ENCODE measurements at places on chromosomes 16 and 17.

- no peak for DNase-seq
Measured at GRCh38 chr16:71722801-71723536, 1.5 kb downstream of the PHLPP2 start.

DNA sequence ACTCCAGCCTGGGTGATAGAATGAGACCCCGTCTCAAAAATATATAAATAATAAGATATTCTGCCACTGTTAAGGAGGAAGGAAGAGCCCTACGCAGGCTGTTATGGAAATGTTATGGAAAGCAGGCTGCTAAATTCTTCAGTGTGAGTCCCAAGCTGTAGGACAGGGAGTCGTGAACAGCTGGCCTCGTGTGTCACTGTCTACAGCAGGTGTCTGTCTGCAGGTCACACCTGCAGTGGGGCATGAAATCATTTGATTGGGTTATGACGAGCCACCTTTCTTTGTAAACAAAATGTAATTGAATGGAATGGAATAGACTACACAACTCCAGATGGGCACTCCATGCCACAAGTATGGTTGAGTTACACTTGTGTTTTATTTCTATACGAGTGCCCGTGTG lies 15.6 kb upstream of the LITAF start:
- DNase-seq, result no peak

DNA sequence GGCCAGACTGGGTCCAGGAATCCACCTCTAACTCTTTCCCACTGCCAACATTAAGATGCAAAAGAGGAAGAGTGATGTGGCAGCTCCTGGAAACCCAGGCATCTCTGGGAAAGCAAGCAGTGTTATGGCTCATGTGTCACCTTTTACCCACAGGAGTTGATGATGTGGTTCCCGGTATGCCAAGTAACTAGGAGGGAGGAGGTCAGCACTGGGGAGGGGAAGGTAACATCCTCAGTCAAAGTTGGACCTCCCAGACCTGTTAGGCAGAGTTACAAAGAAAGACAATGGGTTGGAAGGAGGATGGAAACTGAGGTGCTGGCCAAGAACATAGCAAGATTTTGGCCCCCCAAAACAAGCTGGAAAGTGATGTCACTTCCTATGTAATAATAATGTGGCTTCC lies 11.4 kb downstream of the KRABD2 start:
- no peak for DNase-seq

DNA sequence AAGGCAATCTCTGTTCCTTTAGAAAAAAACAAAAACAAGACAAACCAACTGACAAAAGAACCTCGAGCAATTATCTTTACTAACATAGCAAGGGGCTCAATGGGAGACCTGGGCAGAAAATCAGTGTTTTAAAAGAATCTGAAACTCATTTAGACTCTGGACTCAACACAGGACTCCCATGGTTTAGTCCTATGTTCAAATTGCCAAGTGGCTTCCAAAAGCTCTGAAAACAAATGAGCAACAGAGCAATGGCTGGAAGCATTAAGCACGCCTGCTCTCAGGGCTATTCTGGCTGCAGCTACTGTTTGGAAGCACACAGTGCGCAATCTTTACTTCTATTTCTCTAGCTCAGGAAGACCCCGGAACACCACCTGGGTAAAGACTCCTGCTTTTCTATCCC lies 162.0 kb downstream of the AATF start:
- no peak for DNase-seq

GRCh38 chr17:76141212-76142038 lies at the start of gene FOXJ1:
Gene FOXJ1 (minus strand): TSS chr17:76141245. CDS start chr17:76140395, 850 bp downstream.
- DNase-seq, result peak; percentile 22

GRCh38 chr16:82834151-82834815 lies 207.5 kb downstream of the CDH13 start:
- DNase-seq, result no peak

GRCh38 chr17:63542942-63543821 lies 7.1 kb upstream of the DCAF7 start:
- DNase-seq, result no peak

DNA sequence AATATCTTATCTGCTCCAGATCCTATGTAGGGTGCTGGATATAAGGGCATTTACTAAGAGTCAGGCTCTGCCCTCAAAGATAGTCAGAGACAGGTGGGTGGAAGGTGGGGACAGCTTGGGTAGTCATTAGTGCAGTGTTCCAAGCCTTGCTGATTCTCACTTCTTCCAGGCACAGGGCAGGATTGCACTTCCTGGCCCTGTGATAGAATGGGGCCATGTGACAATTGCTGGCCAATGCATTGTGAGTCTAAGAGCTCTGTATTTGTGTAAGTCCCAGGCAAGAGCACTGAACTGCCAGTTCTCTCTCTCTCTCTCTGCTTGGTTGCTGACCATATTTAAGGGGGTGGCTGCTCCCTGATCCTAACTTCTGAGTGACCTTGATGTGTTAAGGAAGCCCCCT lies 112.1 kb downstream of the C16orf78 start:
- DNase-seq, result no peak

DNA sequence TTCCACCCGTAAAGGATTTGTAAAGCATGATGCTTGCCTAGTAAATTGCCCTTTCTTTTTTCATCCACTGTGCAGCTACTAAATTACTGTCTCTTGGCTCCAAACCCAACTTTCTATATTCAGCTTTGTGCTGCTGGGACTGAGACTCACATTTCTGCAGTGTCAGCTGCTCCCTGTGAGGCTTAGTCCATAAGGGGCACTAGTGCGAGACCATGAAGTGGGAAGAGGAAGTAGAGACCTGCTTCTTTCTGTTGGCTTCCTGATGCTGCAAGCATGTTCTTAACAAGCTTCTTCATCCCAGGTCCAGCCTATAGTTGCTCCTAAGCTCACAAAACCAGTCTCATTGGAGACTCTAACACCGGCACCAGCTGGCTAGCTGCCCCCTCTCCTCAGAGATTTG lies 74.9 kb upstream of the HS3ST2 start:
- DNase-seq, result no peak

DNA sequence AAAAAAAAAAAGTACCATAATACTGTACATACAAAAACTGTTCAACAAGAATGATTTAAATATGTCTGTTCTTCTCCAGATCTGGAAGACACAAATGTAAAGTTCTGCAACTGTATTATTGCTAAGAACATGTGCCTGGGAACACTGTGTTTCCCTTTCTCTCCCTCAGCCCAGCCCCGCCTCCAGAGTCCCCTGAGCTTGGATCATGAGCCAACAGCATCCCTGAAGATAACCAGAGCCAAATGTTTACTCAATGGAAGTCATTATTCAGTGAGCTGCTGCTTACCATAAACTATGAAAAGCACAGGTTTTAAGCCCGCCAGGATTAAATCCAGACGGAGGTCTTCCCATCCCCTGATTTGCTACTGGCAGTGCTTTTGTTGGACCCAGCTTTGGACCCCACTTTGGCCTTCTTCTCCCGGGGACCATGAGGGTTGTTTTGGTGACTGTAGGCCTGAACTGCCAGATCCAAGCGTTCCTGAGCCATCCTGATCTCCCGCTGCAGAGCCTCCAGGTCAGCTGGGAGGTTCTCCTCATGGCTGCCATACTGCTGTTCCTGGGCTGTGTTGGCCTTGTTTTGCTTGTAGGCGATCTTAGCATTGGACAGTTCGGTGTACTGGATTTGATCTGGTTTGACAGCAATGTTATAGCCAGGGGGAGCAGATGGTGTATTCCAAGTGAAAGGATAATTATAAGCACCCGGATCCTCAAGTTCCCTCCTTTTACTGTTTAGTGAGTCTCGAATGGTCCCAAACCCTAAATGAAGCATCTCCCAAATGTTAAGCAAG lies 25.6 kb downstream of the GJC1 start:
- no peak for DNase-seq

GRCh38 chr17:82241926-82242697 lies 13.3 kb downstream of the SLC16A3 start:
- no peak for DNase-seq

GRCh38 chr17:51585514-51586104 lies 325.3 kb downstream of the UTP18 start:
- DNase-seq, result no peak

DNA sequence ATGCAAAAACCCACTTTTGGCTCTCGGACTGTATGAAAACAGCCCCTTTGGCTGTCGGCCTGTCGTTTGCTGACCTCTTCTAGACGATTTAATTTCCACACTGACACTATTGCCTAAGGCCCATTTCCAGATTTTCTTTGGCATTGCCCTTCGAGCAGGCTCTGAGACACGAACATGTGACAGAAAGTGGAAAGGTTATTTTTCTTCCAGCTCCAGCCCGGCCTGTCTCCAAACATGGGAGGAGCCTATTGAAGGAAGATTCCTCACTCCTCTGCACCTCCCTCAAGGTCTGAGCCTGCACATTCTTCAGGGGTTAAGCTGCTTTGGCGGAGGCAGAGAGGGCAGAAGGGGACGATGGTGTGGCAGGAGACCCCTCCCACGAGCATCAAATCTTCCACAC lies 85.9 kb upstream of the FOXF1 start:
- no peak for DNase-seq

- DNase-seq, result no peak
Measured at GRCh38 chr17:59520251-59520650, 45.2 kb upstream of the DHX40 start.

DNA sequence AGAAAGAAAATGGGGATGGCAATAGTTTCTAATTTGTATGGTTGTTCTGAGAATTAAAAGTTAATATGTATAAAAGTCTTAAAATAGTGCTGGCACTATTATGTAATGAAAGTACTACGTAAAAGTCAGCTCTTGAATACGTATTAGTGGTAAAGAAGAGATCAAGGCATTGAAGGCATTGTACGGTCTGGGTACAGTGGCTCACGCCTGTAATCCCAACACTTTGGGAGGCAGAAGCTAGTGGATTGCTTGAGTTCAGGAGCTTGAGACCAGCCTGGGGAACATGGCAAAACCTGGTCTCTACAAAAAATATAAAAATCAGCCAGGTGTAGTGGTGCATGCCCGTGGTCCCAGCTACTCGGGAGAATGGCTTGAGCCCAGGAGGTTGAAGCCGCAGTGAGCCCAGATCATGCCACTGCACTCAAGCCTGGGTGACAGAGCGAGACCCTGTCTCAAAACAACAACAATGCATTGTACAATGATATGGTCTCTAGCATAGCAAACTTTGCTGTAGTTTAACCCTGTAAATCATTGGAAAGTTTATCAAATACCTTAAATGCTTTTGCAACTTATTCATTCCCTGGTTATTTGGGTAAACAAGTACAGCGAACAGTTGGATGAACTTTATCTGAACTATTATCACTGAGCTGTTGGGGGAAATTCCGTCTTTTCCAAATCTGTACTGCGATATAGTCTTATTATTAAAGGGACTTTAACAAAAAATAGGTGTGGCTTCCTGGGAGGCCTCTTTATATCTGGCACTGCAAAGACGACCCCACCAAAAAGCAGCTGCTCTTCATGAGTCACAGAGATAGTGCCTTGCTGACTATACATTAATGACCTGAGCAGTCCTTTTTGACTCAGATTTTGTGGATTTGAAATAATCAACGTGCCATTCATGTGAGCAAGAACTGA lies 73.6 kb downstream of the GPRC5B start:
- peak; percentile 78 for DNase-seq

DNA sequence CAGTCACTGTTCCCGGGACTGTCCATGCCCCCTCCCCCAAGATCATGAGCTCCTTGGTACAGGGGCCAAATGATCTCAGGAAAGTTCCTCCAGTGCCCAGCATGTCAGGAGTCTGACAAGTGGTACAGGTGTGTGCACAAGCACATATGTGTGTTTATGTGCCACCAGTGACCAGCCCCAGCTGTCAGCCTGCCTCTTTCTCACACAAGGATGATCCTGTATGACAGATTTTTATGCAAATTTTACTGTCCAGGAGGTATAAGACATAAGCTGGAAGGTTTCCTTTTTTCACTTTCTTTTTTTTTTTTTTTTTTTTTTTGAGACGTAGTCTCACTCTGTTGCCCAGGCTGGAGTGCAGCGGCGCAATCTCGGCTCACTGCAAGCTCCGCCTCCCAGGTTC lies 31.4 kb upstream of the GFOD2 start:
- DNase-seq, result no peak

DNA sequence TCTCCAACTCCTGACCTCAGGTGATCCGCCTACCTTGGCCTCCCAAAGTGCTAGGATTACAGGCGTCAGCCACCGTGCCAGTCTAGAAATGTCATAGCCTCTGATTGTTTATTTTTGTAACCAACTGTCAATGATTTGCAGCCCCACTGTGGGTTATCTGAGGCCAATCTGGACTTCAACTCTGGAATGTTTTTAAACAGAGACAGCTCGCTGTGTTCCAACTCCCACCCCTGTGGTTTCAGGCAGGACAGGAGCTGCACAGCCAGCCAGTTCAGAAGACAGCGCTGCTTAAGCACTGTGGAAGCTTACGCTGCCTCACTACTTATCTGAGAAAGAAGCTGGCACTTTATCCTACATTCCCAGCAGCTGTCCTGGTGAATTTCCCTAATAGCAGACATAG lies 19.5 kb downstream of the MRM3 start:
- no peak for DNase-seq

GRCh38 chr16:23505180-23505665 lies 5.1 kb downstream of the GGA2 start:
- no peak for DNase-seq

DNA sequence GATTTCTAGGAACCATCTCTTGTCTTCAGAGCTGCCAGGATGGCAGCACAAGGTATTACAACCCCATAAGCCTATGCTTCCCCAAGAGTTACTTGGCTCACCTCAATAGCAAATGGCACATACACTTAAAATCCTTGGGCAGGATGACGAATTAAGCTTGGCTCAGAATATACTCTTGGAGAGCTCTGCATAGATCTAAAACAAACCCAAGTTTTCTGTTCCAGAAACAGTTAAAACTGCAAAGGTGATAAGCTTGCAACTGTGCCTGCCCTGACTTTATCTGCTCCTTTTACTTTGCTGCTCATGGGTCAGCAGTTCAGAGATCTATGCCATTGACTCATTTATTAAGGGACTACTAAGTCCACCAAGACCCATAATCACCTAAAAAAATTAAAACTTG lies 26.1 kb downstream of the XPO6 start:
- DNase-seq, result no peak

DNA sequence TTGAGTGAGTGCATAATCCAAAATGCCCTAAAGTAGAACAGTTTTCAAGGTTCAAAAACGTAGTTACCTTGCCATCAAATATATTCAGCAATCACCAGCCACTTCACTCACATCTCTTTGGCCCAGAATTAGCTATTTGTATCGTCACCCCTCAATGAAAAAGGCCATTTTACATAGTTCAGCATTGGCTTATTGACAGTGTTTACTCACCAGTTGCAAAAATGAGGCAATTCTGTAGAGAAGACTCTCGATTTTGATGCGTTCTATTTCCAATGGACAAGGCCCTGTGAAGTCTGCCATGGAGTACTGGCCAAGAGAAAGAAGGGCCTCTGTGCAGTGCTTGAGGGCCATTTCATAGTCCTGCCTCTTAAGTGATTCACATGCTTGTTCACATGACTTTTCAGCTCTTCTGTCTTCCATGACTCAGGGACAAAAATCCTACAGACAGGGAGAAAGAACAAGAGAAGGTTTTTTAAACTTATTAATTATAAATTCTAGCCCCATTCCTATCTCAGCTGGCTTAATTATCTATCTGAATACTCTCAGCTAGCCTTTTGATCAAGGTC lies 26.5 kb downstream of the HELZ start:
- no peak for DNase-seq

DNA sequence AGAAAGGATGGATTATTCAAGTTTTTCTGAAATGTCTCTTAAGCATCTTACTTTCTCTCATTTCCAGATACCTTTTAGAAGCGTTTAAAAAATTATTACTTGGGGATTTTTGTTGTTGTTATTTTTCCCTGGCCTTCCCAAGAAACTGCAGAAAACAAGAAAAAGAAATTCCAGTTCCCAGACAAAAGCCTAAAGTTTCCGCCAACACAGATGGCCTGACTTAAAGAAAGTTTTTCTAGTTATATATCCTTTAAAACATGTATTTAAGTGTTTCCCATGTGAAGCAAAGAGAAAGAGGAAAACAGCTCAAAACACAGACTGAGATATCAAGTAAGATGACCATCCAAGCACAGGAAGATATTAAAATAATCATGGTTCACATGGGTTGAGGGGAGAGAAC lies 401.7 kb upstream of the MAF start:
- DNase-seq, result no peak

All from HS-27A (cell line).